RPMI7951 (cell line): ENCODE measurements at places on chromosomes 7 and 10. TPM values are rescaled to one million over a fixed set of nuclear protein-coding genes. Genes with fewer than 3 reads are reported as not detected.

- DNase-seq, result no peak
These were observed 4.8 kb downstream of the PRRT4 start for GRCh38 chr7:128356546-128357216.

- no peak for DNase-seq
These were observed 4.9 kb downstream of the PTEN start for GRCh38 chr10:87868277-87868676.

The ADAM12 gene
- total RNA-seq, result 34.8 and 38.6 TPM in 2 replicates

- no peak for DNase-seq
These were observed 139.6 kb upstream of the UNC5B start for GRCh38 chr10:71072823-71073210.

- DNase-seq, result no peak
These were observed 67.2 kb downstream of the BUB3 start for GRCh38 chr10:123221418-123221817.

GRCh38 chr7:140475747-140476333, 3.5 kb downstream of the MKRN1 start:
- DNase-seq, result peak; percentile 45

DNA sequence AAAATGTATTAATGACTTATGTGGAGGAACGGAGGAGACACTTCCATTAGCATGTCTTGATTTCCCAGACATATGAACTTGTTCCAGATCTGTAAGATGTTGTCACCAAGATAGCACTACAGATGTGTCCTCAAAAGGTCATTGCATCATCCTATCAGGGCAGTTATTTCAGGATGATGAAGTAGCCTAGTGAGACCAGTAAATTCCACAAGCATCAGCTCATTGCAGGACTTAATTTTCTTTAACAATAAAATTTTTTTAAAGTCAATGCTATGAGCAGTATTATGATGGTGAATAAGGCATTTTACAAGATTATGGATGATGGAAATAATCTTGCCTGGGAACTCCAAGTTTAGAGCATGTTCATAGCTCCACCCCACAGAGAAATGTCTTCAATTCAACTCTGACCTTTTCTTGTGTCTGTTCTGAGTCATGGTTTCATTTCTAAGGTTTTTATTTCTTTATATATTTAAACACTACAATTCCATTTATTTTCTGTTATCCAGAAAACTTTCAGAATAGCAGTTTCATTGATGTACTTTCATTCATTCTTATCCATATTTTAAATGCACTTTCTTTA, 1203.3 kb upstream of the CELF2 start:
- DNase-seq, result no peak

The MYH16 gene
- 1.1 and 1.2 TPM in 2 replicates for total RNA-seq

- no peak for DNase-seq
These were observed 41.3 kb upstream of the PPP2R2D start for GRCh38 chr10:131859341-131860020.

GRCh38 chr7:100435401-100436304, 644 bp downstream of the PPP1R35 start:
- DNase-seq, result peak; percentile 25

GRCh38 chr10:87634311-87634710, 25.4 kb upstream of the PAPSS2 start:
- DNase-seq, result no peak

The MCU gene
- 26.0 and 31.1 TPM in 2 replicates for total RNA-seq

The EPDR1 gene
- 31.6 and 35.1 TPM in 2 replicates for total RNA-seq

DNA sequence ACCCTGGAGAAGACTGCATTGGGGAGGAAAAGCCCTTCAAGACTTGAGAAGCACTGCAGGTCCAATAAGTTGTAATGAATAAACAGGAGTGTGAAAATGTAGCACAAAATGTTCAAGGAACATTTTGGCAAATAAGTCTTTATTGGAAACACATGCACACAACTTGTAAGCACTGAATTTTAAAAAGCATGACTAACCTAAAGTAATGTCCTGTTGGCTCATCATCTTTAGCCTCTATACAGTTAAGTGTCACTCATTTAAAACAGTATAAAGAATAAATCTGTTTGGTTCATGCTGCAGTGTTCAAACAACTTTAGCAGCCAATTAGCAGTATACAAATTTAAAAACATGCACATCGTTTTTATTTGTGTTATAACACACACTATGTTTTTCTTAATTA, 108.6 kb downstream of the CDK6 start:
- peak; percentile 47 for DNase-seq
